Cardiac fibroblast (primary cell): ENCODE measurements at places on chromosomes 12 and 14.

GRCh38 chr14:35277179-35277578 is 15.0 kb upstream of the PSMA6 start:
- DNase-seq, result no peak

- DNase-seq, result no peak
Observed at GRCh38 chr12:85549640-85550039, 269.6 kb downstream of the ALX1 start.

DNA sequence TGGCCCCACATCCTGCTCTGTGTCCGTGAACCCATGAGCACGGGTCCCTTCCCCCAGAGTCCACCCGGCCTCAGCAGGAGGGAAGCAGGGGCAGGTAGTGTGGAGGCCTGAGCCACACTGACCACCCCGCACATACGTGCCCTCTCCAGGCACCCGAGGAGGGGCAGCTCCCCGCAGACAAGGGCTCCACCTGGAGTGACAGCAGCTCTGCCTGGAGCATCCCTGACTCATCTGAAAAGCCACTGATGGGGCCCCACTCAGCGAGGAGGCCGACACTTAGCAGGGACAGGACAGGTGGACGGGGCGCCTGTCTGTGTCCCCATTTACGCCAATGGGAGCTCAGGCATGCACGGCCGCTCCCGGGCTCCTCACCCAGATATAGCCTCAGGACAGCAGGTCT is 237.6 kb upstream of the SFSWAP start:
- no peak for DNase-seq

- no peak for DNase-seq
Observed at GRCh38 chr14:49863487-49864281, 11.1 kb upstream of the NEMF start.

DNA sequence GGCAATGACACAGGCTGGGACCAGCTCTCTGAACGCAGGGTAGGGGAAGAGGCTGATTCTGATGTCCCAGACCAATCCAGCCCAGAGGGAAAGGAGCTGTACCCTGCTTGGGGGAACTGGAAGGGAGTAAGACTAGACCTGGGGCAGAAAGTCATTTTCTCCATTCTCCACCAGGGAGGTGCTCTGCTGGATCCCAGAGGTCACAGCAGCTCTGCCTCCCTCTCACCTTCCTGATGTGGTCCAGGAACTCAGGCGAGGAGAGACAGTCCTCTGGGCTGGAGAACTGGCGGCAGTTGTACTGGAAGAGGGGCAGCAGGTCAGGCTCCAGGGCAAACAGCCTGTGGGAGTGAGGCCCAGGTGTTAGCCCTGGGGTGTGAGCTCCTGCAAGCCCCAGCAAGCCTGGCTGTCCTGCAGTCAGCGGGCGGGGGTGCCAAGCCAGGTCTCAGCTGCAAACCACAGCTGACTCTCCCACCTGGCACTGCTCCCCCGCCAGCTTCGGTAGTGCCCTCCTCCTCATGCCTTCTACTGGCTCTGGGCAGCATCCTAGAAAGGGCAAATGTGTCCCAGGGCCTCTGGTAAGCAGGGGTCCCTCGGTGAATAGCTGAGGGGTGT is 1.9 kb downstream of the NGB start:
- DNase-seq, result no peak

DNA sequence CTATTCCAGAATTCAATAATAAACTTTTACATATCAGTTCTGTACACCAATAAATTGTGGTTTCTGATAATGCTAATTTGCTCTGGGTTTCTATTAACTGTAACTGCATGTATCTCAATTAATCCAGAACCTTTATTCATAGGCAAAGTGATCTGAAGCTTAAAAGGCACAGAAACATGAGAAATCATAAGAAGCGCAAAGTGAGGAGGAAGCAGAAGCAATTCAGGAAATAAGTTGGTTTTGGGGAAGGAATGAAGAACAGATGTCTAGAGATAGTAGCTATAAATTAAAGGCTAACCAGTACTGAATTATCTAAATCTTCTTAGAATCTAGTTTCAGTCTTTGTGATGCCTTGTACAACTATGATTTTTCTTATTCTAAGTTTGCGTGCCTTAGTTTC is 24.6 kb downstream of the KERA start:
- no peak for DNase-seq

DNA sequence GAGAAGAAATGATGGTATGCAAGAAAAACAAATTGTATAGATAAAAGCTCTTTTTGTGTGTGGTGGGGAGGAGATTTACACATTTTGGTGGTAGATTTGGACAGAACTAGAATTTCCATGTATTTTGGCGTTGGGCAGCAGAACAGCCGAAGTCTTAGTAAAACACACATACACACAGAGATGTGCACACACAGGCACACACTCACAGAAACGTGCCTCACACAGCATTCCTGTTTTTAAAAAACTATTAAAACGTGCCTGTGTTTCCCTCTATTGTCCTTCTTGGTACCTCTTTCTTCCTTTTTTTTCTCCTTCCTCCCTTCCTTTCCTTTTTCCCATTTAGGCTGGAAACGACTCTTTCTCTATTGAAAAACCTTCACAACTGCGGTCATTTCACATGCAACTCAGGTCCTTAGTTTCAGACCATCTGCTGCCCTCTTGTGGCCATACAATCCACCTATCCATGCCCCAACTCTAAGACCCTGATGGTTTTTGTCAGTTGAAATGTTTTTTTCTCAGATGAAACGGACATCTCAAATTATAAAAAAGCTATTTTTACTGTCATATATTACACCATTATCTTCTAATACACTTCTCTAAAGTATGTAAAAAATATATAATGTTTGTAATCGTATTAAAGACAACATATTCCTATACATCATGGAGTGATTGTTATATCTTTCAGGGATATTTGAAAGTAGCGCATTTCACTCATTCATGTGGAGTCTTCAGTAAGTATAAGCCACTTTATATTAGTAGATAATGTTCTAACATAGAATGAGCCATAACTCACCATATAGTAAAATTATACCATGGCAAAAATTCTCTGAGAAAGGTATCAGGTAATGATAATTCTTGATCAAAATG is 386.7 kb upstream of the NOVA1 start:
- DNase-seq, result peak; percentile 86

DNA sequence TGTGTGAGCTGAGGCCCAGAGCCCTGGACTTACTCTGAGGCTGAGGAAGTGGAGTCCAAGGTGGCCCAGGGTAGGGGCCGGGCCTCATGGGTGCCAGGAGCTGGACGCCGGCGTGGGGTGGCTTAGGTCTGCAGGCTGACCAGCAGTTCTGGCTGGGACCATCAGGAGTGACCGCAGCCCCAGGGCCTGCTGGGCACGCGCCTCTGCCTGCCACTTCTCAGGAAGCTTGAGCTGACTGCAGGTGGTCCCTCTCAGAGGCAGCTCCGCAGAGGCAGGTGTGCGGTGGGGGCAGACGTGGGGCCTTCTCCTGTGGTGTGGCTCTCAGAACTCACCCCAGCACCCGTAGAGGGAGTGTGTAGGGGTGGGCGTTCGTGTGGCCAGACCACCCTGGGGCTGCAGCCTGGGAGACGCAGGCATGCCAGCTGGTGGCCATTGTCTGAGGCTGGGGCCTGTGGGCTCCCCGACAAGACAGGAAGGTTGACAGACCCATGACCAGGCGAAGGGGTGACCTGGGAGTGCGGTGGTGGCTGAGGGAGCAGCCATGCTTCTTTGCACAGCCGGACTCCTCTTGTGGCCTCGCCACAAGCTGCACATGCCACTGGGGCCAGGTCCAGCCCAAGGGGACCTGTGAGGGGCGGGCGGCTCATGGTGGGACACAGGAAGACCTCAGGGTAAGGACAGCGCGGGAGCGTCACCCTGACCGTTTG is 40.0 kb upstream of the TEX22 start:
- DNase-seq, result no peak

DNA sequence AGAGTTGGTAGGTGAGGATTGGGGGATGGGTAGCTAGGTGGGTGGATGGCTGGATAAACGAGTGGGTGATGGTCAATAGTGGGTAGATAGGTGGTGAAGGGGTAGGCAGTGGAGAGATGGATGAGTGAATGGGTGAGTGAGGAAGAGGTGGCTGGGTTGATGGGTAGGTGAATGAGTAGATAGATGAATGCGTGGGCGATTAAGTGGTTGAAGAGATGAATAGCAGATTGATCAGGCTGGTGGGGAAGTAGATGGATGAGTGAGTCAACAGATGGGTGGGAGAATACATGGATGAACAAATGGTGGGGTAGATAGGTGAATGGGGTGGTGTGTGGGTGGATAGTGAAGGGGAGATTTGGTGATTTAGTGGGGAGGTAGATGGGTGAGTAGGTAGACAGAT is 51.1 kb downstream of the SYNE3 start:
- no peak for DNase-seq

DNA sequence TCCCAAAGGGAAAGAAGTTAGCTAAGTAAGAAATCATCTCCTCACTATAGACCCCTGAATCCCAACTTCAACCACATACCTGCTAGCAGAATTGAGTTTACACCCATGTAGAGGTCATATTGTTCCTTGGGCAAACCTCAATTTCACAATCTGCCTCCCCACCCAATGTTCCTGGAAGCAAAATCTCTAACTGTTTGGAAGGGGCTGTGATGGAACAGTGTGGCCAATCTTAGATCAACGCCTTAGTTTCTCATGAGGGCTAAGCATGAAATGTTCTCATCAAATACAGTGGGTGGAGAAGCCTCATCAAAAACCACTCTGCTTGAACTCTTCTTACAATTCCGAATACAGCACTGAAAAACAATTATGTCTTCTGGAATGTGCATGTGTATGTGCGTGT is 284.0 kb upstream of the NOS1 start:
- DNase-seq, result no peak

- no peak for DNase-seq
Observed at GRCh38 chr12:117470804-117471203, 109.4 kb upstream of the NOS1 start.

- DNase-seq, result no peak
Observed at GRCh38 chr14:64434528-64434927, 30.8 kb upstream of the AKAP5 start.

- peak; percentile 79 for DNase-seq
Observed at GRCh38 chr12:10967409-10967808, 19.3 kb downstream of the TAS2R50 start.

- peak; percentile 57 for DNase-seq
Observed at GRCh38 chr12:78863482-78864402, 832 bp upstream of the SYT1 start.

- no peak for DNase-seq
Observed at GRCh38 chr14:69319911-69320310, 60.0 kb downstream of the GALNT16 start.

DNA sequence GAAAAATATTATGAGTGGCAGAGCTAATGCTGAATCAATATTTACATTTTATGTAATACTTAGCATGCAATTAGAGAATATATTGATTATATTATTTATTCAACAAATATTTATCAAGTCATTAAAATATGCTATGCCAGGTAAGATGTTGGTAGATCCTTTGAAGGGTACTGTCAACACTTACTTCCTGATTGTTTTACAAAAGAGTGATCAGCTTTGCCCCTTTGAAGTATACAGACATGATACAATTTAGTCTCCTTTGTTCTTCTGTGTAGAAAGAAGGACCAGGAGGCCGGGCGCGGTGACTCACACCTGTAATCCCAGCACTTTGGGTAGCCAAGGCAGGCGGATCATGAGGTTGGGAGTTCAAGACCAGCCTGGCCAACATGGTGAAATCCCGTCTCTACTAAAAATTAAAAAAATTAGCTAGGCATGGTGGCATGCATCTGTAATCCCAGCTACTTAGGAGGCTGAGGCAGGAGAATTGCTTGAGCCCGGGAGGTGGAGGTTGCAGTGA is 73.9 kb upstream of the IFNG-AS1 start:
- no peak for DNase-seq

GRCh38 chr12:59500915-59501314 is 94.9 kb upstream of the SLC16A7 start:
- DNase-seq, result no peak

GRCh38 chr12:131620946-131621681 is 89.8 kb upstream of the SFSWAP start:
- no peak for DNase-seq

DNA sequence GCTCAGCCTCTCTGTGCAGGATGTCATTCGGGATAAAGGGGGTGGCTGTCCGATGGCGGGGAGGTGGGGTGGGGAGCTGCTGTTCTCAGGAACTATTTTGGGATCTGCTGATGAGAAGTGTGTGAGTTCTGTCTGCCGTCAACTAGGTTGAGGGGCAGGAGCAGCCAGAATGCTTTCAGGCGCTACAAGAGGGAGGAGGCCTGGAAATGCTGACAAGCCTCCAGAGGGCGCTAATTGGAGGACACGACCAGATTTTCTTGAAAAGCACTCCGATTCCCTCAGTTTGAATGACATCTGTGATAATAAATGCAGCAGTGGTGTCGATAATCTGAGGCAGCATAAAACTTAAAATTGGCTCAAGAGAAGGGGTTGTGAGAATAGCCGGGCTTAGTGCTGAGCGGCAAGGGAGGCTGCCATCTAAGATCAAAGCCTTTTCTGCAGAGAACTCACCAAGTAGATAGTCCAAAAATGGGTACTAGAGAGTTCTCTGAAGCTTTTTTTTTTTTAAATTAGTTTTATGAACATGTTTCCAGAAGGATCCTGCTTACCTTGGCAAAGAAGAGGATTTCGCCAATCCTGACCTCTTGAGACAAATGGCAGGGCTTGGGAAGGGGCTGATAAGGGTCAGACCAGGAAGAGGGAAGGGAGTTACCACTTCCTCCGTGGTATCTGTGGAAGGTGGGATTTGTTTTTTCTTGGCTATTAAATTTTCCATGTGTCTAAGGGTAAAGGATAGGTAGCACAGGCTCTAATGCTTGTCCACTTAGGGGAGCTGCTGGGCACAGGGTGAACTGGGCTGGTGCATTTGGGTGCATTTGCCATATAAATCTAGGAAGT is 94.4 kb downstream of the CRACR2A start:
- peak; percentile 55 for DNase-seq

- DNase-seq, result no peak
Observed at GRCh38 chr12:29710104-29710503, 73.6 kb downstream of the TMTC1 start.

DNA sequence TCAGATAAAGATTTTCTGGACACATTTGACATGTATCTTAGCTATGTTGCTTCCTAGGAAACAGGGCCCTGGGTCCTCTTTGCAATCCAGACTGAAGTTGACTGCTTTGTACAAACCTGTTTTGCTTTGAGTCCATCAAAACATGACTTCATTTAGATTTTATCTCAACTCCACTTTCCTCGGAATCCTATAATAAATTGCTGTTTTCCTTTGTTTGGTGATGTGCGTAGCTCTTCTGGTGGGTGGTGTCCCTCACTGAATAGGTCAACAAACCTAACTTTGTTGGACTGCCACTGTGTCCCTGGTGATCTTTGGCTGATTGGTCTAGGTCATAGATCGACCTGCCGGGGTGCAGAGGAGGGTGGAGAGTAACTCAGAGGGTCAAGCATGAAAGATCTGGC is 735 bp upstream of the P2RX7 start:
- DNase-seq, result no peak

DNA sequence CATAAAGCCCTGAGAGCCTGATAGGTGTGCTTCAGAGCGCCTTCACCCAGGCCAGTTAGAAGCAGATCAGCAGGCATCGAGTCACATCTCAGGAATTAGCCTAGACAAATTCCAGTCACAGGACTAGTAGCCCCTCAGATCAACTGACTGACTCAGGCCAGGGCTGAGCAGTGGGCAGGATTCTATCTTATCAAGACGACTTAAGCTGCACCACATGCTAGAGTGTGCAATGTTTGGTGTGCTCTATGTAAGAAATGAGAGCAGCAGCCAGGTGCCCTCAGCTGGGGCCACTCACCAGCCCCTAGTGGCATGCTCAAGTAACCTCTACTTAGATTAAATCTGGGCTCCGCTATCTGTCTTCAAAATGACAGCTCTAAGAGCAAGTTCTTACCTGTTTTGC is 19.7 kb upstream of the NGB start:
- DNase-seq, result no peak
